ENCODE measurements at places on chromosomes 1 and 21.

DNA sequence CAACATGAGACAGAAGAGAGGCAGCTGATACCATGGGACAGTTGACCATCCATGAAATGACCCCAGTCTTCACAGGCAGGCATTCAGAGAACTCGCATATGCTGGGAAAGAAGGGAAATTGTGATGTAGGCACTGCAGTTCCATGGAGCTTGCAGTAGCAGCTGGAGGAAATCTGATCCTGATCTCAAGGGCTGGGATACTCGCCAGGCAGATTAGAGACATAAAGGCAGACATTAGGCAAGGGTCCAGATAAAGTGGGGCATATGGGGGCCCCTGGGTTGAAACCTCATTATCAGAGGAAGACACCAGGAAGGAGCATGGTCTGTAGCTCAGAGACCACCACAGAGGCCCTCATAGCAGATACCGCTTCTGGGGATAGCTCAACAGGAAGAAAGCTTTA, 48.7 kb upstream of the TNR start:
- DNase-seq: no peak

- DNase-seq: no peak
Observed at GRCh38 chr1:195745189-195746010, 862.8 kb downstream of the KCNT2 start.

DNA sequence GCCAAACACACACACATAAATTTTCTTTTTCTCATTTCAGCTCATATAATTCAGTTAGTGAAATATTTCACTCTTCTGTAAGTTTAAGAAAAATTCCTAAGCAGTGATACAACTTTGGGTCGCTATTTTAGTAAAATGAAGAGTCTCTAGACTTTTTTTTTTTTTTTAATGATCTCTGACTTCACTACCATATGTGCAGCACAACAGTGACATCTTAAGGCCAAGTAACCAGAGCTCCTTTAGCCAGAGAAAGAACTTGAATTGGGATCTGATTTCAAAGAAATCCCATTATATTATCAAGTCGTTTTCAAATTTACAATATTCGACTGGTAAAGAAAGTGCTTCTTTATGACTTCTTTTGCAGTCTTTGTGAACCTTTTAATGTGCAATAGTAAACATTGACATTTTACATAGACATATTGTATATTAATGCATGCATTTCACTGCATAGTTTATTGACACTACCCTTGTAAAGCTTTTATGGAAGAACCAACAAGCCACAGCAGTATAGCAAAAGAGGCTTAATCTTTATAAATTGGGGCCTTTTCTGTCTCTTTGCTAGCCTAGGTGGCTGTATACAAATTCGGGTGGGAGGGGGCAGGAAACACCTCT, 62.2 kb downstream of the LRRC40 start:
- DNase-seq: no peak

DNA sequence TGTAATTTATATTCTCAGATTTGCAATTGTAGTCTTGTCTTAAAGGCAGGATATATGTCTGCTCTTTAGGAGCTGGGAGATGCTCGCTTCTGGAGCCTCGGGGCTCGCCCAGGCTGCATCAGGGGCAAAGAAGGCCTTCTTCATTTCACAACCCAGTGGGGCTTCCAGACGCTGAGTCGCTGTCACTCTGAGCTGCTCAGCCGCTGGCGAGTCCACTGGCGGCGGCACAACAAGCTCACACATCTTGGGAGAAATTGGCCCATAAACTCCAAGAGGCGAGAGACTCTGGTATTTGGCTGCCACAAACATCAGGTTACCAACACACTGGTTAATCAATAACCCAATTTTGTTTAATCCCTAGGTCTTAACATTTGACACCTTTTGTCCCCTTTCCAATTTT, 216.6 kb downstream of the ATG4C start:
- no peak for DNase-seq

GRCh38 chr21:44520326-44521300, 19.4 kb downstream of the KRTAP10-1 start:
- DNase-seq: no peak

DNA sequence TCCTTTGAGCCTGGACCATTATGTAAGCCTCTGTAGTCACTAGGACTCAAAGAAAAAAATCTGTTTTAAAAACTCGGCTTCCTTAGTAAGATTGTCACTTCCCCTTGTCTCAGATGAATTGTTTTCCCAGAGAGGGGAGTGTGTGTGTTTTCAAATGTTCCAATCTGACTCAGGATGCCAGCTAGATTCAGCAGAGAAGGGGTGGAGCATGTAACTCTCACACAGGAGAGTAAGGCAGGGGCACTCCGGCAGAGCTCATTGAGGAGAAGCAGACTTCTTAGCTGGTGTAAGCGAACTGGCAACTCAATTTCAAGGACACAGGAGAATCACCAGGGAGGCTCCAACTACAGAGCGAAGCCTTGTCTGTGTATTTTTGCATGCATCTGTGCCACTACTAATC, 623.2 kb downstream of the LMO4 start:
- no peak for DNase-seq

- DNase-seq: no peak
Observed at GRCh38 chr1:241323514-241324195, 33.4 kb downstream of the RGS7 start.

- DNase-seq: no peak
Observed at GRCh38 chr1:151811181-151811580, 6.0 kb upstream of the LINGO4 start.

DNA sequence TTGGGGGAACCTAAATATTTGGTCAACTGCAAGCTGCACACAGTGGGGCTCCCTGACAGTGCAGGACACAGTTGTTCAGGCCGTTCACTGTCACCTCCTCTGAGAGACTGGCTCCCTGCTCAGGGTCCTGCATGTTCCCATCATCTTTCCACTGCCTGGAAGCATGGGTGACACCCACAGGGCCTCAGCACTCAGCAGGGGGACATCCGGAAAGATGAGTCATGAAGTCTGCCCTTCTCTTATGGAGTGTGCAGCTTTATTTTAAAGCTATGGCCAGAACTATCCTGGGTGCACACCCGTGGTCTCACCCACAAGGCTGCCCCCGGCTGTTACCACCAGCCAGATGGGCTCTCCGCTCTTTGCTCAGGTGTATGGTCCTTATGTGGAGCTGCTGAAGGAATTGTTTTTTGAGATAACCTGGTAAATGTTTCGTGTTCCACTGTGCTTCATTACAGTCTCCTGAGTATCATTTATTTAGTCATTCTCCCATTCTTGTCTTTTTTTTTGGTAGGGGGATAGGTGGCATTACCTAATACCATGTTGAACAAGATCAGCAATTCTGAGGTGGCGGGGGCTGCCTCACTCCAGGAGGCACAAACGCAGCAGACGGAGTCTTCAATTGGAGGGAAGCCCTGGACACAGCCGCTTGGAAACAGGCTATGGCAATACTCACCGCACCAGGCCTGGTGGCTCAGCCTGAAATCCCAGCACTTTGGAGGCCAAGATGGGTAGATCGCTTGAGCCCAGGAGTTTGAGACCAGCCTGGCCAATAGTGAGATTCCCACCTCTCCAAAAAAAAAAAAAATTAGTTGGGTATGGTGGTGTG, 14.3 kb downstream of the TRIM11 start:
- no peak for DNase-seq

- no peak for DNase-seq
Observed at GRCh38 chr1:243550276-243550675, 294.4 kb downstream of the SDCCAG8 start.

DNA sequence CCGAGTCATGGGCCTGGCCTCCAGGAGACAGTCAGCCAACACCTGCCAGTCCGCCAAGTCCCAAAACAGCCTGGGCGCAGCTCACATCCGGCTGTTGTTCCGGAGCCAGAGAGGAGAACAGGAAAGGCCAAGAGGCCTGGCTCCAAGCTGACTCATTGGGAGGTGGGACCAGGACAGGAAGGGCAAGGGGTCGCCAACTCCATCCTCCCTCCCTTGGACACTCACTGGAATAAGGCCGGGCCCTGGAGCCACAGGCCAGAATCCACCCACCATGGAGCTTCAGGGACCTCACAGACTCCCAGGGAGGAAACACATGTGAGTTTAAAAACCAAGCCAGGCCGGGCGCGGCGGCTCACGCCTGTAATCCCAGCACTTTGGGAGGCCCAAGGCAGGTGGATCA, 25.1 kb upstream of the CLIC4 start:
- no peak for DNase-seq

GRCh38 chr1:159146980-159147379, 24.4 kb upstream of the CADM3 start:
- no peak for DNase-seq

- DNase-seq: no peak
Observed at GRCh38 chr1:172909606-172910326, 141.0 kb downstream of the TNFSF18 start.

- DNase-seq: no peak
Observed at GRCh38 chr1:174160109-174160473, 771 bp downstream of the RABGAP1L start.

- no peak for DNase-seq
Observed at GRCh38 chr1:222021129-222021528, 279.2 kb upstream of the DUSP10 start.

DNA sequence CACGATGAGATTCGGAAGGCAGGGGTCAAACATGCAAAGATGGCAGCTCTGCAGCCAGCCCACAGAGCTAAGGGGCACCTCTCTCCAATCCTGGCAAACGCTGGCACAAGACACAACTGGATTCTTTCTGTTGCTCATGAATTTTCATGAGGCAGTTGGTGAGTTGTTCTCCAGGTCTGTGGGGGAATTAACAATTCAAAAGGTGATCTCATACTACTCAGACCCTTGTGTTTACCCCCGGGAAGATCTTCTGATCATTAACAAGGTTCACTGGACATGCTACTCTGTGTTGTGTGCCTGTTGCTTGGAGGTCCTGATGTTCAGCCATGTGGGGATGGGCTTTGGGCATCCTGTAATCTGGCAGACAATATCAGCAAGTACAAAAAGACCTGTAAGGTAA, 128.9 kb downstream of the HHAT start:
- DNase-seq: no peak

DNA sequence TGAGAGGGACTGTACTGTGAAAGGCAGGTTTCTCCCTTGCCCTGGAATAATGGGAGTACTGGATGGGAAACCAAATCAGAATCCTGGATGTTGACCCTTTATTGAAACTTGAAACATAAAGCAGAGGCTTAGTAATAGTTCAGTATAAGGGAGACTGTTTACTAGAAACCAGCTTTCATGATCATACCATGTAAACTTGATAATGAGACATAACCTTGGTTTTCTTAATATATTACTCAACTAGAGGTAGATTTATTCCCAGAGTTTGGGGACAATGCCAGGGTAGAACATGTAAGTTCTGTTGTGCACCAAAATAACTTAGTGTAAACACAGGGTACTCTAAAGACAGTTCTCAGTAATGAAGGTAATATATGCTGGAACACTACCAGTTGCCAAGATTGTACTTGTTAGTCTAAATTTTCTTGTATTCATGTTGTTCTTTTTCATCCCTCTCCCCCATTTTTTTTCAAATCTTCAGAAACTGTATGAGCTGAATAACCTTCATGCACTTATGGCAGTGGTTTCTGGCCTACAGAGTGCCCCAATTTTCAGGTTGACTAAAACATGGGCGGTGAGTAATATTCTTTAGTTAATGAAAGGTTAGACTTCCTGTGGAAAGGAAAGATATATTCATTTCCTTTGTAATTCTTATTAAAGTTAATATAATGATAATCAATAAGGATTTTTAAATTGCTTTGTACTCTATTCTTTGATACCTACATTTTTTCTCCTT, 49.6 kb downstream of the ANGPTL1 start:
- DNase-seq: no peak

DNA sequence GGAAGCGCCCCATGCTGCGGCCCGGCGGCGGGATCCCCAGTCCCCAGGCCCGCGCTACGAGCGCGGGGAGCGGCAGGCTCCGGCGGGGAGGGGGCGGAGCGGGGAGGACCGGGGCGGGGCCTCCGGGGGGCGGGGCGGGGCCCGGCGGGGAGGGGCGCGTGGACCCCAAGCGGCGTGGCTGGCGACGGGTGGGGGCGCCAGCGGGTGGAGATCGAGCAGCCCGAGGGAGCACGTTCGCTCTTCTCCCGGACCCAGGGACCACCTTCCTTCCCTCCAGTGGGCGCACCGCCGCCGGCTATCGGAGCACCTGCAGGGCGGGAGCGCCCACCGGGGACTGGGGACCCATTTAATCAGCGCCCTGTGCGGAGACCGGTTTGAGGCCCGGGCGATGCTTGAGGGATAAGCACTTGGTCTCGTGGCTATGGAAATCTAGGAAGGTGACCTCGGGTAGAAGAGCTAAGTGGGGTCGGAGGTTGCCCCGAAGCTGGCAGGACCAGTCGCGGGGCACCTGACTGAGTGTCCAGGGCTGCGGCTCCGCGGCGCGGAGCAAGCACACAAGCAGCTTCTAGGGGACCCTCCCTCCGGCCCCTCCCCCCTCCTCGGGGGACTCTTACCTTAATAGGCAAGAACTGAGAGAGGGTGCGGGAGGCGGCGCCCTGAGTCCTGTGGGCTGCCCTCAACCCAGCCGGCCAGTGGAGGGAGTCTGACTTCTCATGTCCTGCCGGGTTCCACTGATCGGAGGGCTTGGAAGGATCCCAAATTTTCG, at the start of gene TSPAN2:
Gene TSPAN2 (minus strand): TSS at position 84 of the 766 bp plus-strand sequence. CDS start 71 bp downstream, at position 13.
- peak; percentile 70 for DNase-seq

DNA sequence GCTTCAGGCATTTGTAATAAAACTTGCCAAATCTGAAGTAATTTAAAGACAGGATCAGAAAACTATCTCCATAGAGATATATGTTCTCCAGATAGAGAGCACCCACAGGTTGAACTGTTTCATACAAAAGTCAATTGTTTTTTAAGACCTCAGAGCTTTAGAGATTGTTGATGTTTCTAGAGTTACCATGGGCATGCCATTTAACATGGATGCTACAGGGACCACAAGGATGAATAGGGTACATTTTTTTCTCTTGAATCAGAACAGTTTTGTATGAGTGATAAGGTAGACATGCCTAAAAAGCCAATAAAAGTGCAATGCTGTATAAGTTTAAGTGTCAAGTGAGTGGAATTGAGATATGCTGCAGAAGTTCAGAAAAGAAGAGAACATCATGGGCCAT, 511.0 kb upstream of the CAMK1G start:
- no peak for DNase-seq

- no peak for DNase-seq
Observed at GRCh38 chr1:8404460-8405370, 86.8 kb downstream of the SLC45A1 start.

GRCh38 chr1:155241841-155242264, 13.4 kb downstream of the ENTREP3 start:
- no peak for DNase-seq

DNA sequence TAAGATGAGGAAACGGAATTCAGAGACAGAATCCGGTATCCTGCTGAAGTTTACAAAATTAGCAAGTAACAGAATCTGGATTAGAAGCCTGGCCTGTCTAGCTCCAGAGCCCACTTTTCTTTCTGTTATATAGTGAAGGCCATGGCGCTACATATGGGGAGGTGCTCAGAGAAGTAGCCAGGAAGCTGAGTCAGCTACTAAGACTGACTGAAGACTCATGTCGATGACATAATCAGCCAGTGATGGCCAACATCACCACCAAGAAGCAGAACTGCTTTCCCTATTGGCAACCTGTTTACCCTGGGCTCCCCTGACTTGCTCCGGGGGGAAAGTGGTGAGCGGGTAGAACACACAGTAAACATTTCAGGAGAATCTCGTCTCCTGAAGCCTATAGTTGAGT, 18.8 kb downstream of the LRRC52 start:
- no peak for DNase-seq

GRCh38 chr1:80640978-80641377, 1159.8 kb upstream of the ADGRL2 start:
- no peak for DNase-seq

- DNase-seq: no peak
Observed at GRCh38 chr1:55131801-55132200, 83.4 kb downstream of the USP24 start.

GRCh38 chr1:88729297-88729696, 45.2 kb downstream of the PKN2 start:
- no peak for DNase-seq

- DNase-seq: no peak
Observed at GRCh38 chr1:244388961-244389360, 62.7 kb downstream of the ADSS2 start.

GRCh38 chr1:55820501-55820900, 605.3 kb upstream of the USP24 start:
- DNase-seq: no peak

All from CD4-positive, alpha-beta T cell treated with Interleukin-2 at 100 ng/mL for 4 hours (primary cell).